ENCODE measurements at places on chromosomes 4 and X.

GRCh38 chr4:67104145-67104544, 441.2 kb downstream of the CENPC start:
- DNase-seq, result no peak

DNA sequence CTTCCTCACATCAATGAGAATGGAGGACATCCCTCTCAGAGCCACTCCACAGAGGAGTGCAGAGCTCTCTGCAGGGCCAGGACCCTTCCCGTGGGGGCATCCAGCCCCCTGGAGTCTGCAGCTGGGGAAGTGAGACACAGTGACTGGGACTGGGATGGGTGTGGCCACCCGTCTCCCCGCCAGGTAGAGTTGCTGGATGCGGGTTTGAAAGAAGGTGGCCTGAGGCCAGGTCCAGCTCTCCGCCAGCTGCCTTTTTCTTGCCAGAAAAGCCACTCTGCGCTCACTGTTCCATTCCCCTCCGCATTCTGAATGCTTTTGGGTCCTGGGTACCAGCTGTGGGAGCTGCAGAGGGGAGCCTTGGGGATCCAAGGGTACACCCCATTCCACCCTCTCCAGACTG, 82.6 kb downstream of the ABLIM2 start:
- no peak for DNase-seq

- no peak for DNase-seq
These were observed 323.5 kb downstream of the PTTG2 start for GRCh38 chr4:38283724-38284123.

- DNase-seq, result no peak
These were observed 4.2 kb upstream of the ENAM start for GRCh38 chr4:70624226-70624793.

DNA sequence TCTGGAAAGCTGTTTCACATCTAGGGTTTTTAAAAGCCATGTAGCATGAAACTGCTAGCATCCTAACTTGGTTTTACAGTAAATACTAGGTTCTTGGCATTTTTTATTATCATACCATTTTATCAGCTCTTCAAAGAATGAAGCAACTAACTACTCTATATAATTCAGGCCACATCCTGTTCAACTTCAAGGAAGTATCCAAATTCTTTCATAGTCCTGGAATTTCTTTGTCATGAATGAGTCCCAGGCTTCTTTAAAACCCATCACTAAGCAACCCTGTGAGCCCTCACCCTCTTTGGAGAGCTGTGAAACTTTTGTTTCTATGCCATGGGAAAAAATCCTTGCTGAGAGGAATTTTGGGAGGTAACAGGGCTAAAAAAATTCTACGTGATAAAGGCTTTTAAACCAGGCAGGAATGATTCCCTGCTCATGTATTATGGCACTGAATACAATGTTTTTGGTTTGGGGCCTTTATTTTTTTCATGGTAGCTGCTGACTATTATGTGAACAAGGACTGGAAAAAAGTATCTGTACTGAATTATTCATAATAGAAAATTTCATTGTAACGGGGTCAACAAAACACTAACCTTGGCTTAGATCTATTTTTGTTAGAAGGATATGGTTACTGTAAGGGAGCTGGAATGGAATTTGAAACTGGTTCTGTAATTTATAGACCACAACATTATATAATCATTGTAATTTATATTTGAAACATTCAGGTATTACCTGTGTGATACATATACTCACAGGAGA, 164.9 kb downstream of the DCTD start:
- DNase-seq, result no peak

GRCh38 chr4:153652051-153652784, 31.9 kb upstream of the TLR2 start:
- no peak for DNase-seq

DNA sequence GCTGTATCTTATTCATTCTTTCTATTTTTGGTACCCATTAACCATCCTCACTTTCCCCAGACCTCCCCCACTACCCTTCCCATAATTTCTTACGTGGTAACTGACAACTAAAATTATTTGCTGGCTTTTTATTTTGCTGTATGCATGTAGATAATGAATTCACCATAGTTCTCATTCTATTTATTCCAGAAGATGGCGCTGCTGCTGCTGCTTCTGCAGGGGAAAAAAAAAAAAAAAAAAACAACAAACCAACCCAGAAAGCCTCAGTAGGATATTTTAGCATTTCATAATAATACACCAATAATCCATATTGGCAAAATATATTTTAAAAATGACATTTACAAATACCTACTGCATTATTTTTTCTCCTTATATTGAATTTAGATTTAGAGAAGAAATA, 416.6 kb upstream of the MAGEB18 start:
- DNase-seq, result no peak

- DNase-seq, result no peak
These were observed 16.1 kb upstream of the WAS start for GRCh38 chrX:48667509-48667908.

DNA sequence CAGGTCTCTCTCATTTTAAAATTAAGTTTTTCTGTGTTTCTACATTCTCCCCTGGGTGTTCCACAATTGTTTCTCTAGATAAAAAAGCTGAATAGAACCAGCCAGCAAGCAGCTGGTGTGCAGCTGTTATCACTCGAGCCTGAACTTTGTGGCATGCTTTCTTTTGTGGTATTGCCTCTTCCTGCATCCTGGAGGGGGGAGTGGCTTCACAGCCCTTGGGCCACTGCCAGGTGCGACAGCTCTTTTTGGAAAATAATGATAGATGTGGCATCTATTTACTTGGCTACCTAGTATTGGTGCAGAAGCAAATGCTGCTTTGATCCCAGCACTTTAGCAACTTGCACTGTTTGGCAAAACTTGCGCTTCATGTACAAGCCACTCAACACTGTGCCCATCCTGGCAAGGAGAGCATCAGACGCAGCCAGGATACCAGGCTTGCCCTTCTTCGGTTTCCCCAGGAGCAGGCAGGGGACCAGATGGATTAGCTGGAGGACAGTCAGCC, 69.4 kb downstream of the HMGB2 start:
- no peak for DNase-seq

- DNase-seq, result no peak
These were observed 94.6 kb upstream of the INPP4B start for GRCh38 chr4:142940425-142941330.

DNA sequence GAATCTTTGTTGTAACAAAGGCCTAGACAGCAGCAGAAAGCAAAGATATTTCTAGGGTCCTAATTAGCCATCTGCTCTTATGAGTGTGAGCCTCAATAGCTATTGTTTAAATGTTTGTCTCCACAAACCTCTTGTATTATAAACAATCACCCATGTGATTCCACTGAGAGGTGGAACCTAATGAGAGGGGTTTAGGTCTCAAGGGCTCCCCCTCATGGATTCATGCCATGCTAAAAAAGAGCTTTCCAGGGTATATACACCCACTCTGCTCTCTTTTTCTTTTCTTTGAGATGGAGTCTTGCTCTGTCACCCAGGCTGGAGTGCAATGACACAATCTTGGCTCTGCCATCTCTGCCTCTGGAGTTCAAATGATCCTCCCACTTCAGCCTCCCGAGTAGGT, 42.1 kb downstream of the TRIM61 start:
- DNase-seq, result no peak

DNA sequence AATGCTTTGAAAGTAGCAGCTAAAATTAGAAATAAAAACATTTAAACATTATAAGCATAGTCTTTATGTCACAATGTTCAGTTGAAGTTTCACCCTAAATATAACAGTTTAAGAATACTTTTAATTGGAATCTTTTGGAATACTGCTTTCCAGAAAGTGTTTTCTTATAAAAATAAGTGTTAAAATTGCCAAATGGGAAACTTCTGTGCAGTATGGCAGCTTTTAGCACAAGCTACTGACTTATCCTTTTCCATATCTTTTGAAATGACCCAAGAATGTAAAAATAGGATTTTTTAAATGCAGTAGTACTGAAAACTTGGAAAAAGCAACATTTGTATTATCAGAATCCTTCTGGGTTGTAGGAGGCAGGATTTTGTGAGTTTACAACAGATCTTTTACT, 34.2 kb downstream of the CEP135 start:
- no peak for DNase-seq

DNA sequence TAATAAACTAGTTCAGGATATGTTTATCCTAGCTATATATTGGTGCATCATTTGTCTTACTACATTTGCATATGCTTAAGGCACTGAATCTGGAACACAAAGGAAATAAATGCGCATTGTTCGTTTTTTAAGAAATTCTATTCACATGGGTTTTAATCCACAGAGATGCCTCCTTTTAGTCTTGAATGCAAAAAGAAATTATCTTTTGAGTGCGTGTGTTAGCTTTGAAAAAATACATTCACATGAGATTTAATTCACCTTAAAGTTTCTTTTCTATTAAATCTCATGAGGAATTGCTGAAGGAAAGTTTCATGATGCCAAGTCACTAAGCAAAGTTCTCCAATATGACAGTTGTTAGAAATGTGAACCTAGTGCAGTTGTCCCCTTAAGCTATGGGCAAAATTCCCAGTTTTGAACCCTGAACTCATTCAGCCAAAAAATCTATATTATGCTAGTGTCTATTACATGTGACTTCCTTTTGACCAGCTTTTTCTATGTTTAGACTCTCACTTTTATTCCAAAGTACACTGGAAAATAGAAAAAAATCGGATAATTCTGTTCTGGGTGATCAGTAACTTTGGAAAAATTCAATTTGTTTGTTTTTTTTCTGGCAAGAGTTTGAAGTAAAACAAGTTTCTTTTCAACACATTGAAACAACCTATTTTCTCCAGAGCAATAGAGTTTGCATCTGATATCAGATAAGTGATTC, 426.2 kb upstream of the MAGEB2 start:
- DNase-seq, result no peak

GRCh38 chrX:134569306-134569705, 89.0 kb downstream of the PLAC1 start:
- DNase-seq, result no peak

- DNase-seq, result no peak
These were observed 18.3 kb downstream of the CD99L2 start for GRCh38 chrX:150879855-150880807.

GRCh38 chr4:147801820-147802219, 69.9 kb downstream of the ARHGAP10 start:
- DNase-seq, result no peak

DNA sequence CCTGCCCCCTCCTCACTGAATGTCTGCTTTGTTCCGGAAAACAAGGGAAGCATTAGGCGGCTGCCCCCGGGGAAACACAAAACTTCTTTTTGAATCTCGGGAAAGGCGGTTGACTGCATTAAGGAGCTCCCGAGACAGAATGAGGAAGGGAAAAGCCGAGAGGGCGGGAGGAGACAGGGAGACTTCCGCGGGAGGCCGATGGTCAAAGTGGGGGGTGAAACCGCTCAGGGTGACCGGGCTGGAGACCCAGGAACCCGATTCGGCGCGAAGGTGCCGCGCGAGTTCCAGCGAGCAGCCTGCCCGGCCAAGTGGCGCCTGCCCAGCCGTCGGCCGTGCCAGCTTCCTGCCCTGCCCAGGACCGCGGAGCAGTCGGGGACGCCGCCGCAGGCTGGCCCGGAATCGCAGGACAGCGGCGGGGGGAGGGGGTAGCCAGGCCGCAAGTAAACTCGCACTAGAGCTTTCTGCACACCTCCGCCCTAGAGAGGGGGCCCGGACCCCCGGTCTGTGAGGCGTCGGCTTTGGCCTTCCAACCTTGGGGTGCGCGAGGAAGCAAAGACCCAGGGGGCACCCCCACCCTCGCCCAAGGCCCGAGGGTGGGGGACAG, 55.1 kb upstream of the BCOR start:
- DNase-seq, result no peak

DNA sequence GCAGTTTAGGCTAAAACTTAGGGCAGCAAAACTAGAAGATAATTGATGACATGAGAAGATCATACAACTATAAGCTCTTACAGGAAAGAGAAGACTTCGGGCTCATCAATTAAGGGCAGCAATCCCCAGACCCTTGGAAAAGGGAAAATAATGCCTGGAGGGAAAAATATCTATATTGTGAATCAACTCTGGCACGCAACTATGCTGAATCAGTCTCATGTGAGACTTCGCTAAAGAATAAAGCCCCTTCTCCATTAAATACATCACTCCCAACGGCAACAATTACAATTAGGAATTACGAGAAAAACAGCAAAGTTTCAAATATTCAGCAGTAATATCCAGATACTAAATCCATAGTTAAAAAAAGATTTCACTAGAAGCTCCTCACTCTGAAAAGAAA, 2016.8 kb upstream of the IGFBP7 start:
- no peak for DNase-seq

DNA sequence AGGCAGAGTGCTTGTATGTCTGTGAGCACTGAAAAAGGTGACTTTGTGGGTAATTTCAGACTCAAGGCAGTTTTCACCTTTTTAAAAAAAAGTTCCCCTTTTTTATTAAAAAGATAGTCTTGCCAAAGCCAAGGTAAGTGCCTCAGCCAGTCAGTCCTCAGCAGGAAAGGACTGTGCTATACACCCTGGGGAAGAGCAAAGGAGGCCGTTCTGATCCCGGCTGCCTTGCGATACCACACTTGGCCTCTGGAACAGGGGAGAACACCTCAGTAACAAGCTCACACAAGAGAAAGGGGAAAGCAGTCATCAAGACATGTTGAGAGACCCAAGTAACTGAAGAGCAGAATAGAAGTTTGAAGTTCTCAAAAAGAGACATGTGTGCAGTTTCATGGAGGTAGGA, 541.7 kb downstream of the BCOR start:
- DNase-seq, result no peak

DNA sequence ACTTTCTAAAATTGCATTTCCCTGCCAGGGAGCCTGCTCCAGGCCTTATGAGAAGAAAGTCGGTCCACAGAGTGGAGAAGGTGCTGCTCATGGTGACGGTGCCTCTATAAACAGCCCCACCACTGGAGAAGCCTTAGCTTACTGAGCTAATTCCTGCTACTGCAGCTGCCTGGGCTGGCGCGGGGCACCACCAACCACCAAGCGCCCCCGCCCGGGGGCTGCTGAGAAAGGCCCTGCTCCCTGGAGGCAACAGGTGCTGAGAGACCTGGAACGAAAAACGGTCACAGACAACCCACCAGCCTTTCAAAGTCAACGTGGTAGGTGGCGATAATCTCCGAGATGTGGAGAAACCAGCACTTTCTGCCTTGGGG, 2.9 kb downstream of the HCFC1 start:
- no peak for DNase-seq

DNA sequence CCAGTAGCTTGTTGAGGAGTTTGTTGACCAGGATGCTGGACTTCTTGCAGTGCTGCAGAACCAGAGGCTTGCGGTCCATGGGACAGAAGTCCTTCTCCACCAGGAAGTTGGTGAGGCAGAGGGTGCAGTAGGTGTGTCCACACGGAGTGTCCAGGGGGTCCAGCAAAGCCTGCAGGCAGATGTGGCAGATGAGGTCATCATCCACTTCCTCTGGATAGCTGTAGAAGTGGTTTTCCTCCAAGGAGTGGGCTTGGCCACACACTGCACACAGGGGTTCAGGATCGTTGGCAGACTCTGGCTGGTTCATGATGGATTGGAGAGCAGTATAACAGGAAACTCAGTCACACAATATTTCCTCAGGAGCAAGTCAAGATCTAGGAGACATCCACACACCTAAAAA, 17.6 kb downstream of the LNX1 start:
- DNase-seq, result no peak

DNA sequence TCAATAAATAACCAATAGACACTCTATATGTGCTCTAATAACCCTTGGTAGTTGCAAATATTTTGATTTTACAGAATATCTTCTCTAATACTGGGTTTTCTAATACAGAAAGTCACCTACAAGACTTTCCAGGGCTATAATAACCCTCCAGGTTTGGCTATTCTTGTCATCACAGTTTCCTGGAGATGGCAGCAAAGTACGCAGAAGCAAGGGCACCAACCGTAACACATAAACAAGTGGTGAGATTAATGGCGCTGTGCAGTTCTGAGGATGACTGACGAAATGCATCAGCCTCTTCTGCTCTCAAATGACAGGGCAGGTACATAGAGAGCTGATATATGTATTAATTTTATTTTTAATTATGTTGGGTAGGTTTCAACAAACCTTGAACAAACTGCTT, 122.4 kb downstream of the C4orf33 start:
- DNase-seq, result no peak

- no peak for DNase-seq
These were observed 102.7 kb downstream of the MGST2 start for GRCh38 chr4:139768366-139768765.
